Cortex of kidney (tissue), 1 donor: ENCODE measurements at places on chromosomes 3 and 15.

DNA sequence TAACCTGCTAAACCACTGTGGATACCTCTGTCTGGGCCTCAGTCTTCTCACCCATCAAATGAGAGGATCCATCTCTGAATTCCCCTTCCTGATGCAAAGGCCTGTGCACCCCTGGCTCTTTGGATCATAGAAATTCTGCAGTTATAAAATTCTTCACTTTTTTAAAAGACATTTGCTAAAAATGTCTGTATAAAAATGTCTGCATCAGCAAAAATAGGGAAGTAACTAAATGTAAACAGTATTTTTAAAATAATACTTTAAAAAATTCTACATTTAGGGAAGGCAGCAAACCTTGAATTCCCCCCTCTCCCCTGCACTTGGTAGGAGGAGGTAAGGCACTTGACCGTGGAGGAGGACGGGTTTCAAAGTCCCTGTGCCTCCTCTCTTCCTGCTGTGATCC, 25.6 kb upstream of the TRIM59 start:
- DNase-seq, result no peak

- DNase-seq, result no peak
Observed at GRCh38 chr3:22713936-22714335, 489.2 kb upstream of the UBE2E2 start.

DNA sequence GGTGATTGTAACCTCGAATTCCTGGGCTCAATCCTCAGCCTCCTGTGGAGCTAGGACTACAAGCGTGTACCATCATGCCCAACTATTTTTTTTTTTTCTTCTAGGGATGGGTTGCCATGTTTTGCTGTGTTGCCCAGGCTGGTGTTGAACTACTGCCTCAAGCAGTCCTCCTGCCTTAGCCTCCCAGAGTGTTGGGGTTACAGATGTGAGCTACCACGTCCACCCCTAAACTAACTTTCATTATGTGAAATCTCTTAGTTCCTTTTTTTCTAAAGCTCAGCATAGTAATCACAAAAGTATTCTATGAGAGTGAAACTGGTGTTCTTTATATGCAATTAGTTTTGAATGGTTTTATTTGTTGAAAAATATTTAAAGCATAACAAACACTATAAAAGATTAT, 92.1 kb downstream of the XRN1 start:
- no peak for DNase-seq

DNA sequence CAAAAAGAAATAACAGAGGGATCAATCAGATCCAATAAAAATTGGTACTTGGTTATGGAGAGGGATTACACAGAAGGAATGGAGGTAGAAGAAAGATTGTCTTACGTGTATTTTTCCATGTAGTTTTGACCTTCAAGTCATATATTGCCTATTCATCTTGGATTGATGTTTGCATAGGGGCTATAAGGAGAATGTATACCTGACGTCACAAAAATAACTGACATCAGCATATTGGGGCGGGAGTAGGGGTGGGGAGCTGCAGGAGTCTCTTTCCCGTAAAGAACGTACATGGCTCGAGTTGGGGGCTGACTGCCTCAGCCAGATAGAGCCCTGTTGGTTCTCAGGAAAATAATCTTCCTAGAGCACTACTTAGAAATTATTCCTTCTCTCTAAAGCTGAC, 5.9 kb upstream of the FURIN start:
- no peak for DNase-seq

DNA sequence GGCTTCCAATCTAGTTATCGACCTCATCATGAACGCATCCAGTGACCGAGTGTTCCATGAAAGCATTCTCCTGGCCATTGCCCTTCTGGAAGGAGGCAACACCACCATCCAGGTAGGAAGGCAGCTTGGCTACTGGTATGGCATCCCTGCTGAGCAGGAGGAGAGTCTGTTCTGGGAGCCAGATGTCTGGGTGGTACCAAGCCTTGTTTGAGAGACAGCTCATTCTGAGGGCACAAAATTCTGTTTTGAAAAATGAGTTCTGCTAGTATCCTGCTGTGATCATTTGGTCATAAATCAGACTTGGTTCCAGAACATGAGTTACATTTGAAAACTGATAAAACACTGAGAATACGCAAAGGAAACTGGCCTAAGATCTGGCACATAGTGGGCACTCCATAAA, 242.1 kb downstream of the ITPR1 start:
- no peak for DNase-seq

DNA sequence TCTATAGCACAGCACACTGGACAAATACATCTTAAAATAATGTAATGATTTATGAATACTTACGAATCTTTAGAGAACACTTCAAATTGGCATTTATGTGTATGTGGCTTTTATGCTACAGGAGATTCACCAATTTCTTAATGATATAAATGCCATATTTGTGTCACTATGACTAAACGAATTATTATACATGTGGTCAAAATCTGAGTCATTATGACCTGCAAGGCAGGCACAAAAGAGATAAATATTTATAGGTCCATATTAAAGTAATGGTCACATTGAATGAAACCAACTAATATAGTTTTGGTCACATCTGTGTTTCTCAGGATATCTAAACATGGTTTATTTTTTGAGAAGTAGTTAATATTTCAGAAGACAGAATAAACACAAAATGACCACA, 232.3 kb upstream of the SEMA6D start:
- no peak for DNase-seq

DNA sequence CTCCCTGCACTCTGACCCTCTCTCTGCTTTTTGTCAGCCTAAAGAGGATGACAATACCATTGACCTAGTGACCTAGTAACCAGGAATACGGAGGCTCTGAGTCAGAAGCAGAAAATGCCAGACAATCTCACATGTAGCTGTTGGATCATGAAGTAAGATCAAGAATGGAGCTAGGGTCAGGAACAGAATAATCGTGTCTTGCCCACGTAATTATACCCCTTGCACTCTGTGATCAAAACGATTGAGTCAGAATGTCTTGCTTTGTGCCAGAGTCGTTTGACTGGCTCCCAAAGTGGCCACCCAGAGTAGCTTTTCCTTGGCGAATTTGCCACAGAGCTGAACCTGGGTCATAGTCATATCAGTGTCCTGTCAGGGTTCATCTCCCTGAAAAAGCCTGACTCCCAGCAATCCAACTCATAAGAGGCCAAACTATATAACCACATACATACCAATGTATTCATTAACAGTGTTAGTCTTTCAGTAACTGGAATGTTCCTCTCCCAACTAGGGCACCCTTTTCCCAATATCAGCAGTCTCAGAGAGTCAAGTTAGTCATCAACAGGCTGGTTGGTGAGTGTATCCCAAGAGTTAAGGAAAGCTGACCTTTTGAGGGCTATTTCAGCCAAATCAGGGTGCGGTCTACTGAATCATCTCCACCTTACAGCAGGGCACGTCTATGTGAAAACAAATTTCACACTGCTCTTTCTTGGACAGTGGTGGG, 5.0 kb upstream of the CDV3 start:
- DNase-seq, result no peak

DNA sequence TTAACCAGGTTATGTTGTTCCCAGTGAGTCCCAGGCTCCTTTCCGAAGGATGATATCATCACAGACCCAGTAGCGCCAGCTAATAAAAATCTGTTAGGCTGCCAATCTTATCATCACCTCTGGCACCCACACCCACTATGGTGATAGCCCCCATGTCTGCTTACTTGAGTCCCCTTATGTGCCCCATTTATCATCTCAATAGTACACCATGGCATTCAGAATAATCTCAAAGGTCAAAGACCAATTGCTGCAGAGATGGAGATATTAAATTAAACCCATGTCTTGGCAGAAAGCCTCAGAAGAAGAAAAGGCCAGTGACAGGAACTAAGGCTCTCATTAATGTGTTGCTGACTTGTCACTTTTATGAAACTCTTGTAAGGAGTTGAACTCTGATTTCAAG, 32.8 kb downstream of the CPNE4 start:
- no peak for DNase-seq

DNA sequence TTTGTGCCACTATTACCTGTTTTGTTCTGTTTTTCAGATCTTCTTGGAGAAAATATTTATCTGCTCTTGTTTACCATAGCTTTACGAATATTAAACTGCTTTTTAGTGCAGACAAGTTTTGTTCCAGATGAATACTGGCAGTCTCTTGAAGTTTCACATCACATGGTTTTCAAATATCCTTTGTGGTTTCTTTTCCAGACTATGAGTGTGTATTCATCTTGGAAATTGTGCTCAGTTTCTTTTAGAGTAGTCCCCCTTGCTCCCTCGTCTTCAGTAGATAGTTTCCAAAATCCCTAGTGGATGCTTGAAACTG, 1.2 kb downstream of the PIGB start:
- DNase-seq, result no peak

DNA sequence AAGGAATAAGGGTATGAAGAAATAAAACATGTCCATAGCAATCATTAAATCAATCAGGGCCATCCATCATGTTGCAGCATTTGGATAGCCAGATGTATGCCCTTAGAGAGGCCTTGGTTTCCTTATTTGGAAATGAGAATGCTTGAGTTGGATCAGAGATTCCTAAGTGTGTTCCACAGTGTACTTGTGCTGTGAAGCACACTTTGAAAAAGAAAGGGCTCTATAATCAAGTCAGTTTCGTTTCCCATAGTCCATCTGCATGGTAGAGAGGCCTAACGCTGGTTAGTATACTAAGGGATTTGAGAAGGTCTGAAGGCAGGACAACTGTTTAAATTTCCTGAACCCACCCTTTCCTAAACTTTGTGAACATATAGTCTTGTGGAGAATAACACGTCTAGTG, 30.9 kb downstream of the RBMS3 start:
- no peak for DNase-seq

DNA sequence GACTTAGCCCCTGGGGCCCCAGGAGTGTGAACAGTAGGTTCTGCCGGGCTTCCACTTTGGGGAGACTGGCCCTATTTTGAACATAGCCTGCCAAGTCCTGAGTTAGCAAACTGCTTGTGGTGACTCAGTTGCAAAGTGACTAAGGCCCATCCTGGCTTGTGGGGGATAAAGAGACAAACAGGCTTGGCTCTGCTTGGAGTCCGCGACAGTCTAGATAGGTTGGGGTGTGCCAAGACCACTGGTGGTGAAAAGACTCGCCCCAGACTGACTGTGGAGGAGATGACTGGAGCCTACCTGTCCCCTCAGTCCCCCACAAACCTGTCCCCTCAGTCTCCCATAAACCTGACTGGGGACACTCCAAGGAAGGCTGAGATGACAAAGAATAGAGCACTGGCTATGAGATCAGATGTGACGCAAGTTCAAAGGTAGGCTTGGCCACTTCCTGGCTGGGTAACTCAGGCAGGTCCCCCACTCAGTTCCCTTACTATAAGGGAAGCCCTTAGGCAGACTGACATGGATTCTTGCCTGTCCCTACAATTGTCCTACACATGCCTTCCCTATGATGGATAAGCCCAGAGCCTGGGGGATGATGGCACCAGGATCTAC, 4.3 kb downstream of the DNASE1L3 start:
- DNase-seq, result no peak

- DNase-seq, result no peak
Observed at GRCh38 chr3:28521663-28522062, 173.0 kb upstream of the AZI2 start.

GRCh38 chr3:113211330-113212149, at the start of gene BOC:
BOC (plus strand) TSS chr3:113211557; CDS start chr3:113249803, 38,246 bp downstream.
- DNase-seq, result no peak

DNA sequence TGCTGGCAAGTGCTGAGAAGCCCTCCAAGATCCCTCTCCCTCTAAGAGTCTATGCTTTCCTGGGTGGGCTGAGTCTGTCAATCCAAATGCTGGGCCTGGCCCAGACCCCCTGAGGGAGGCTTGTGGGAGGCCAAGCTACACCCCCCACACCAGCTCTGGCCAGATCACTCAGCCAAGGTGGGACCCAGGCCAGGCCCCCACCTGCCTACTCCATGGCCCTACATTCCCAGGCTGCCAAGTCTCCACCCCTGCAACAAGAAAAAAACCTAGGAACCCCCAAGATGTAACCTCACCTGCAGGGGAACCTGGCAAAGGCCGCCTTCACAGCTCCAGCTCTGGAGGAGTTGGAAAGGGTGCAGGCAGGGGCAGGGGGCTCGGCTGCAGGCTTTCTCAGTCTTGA, 109.1 kb downstream of the CHSY1 start:
- DNase-seq, result no peak

DNA sequence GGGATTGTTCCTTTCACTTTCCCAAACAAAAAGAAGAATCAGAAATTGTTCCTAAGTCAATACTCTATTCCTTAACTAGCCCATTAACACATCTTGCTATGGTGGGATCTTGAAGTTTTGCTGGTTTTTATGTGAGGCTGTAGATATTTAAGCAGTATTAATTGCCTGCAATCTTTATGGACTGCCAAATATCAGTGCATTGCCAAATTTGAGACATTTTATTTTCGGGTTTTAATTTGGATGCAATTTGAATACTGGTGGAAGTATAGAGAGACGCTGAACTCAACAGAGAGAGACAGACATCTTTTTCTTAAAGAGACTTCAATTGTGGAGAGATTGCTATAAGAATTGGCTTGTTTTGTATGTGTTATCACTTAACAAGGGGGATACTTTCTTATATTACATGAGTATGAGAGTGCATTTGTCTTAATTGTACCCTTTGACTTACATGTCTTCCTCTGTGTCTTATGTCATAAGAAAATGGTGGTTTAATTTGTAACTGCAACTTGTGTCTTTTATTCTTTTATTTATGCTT, 10.0 kb downstream of the CADM2 start:
- no peak for DNase-seq

DNA sequence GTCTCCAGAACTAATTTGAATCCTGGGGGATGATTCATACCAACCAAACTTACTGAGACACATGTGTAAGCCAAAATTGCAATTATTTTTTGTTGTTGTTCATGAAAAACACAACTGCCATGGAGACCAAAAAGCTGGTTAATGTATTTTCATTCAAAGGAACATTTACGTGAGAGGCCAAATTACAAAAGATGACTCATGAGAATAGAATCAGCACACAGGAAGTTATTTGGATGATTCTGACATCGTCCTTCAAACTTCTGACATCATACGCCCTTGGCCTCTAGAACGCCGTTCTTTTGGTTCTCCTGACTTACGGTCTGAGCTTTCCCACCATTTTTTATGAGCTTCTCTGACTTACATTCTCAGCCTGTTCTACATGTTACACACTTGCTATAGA, 3.0 kb upstream of the ZNF280D start:
- no peak for DNase-seq
